ENCODE measurements at places on chromosomes 4 and X.

GRCh38 chr4:41217020-41217333 is 2.6 kb upstream of the APBB2 start:
- DNase-seq, result no peak

GRCh38 chr4:165293061-165293460 is 34.4 kb upstream of the MSMO1 start:
- no peak for DNase-seq

DNA sequence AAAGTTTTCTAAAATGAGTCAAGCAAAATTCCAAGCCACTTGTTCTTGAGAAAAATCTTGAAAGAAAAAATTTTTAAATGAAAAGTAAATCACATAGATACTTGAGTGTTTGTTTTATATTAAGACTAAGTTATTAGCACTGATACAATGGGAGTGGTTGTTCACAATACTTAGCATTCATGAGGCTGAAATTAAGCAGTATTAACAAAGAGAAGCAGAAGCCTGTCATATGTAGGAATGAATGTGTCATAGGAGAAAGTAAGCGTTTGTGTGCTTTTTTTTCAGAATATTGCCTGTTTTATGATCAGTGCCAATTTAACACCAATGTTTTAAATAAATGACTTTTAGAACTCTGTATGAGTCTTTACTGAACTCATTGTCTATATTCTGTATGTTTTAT is 37.6 kb downstream of the PLS3 start:
- no peak for DNase-seq

DNA sequence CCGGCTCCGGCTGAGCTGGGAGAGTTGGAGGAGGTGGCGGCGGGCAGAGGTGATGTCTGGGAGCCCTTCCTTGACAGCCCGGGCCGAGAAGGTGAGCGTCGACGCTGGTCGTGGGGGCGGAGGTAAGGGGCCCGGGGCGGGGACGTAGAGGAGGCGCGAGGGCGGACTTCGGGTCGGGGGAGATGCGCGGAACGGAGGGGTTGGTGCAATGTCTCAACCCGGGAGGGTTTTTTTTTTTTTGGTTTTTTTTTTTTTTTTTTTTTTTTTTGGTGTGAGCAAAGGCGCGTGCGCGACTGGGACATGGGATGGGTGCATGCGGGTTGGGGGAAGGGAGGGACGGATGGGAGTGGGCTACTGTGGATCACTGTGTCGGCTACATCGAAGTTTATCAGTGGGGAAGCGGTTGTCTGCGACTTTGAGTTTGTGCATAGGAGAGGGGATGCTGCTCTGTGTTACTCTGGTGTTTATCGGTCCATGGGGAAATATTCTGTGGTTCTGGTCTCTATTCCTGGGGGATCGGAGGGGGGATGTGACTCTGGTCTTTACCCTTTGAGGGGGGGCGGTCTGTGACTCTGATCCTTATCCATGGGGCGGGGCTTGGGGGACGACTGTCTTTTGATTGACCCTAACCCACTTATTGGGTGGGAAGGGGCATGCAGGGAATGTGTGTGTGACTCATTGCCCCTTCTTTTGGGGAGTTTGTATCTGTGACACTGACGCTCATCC is 537 bp downstream of the RBM10 start:
- DNase-seq, result no peak

- DNase-seq, result no peak
Observed at GRCh38 chr4:110680265-110680664, 57.4 kb upstream of the PITX2 start.

GRCh38 chr4:100299046-100299840 is 109.0 kb upstream of the DDIT4L start:
- no peak for DNase-seq

GRCh38 chr4:130068072-130068471 is 972.1 kb downstream of the C4orf33 start:
- DNase-seq, result no peak

- DNase-seq, result no peak
Observed at GRCh38 chr4:105306158-105306781, 159.6 kb downstream of the TET2 start.

DNA sequence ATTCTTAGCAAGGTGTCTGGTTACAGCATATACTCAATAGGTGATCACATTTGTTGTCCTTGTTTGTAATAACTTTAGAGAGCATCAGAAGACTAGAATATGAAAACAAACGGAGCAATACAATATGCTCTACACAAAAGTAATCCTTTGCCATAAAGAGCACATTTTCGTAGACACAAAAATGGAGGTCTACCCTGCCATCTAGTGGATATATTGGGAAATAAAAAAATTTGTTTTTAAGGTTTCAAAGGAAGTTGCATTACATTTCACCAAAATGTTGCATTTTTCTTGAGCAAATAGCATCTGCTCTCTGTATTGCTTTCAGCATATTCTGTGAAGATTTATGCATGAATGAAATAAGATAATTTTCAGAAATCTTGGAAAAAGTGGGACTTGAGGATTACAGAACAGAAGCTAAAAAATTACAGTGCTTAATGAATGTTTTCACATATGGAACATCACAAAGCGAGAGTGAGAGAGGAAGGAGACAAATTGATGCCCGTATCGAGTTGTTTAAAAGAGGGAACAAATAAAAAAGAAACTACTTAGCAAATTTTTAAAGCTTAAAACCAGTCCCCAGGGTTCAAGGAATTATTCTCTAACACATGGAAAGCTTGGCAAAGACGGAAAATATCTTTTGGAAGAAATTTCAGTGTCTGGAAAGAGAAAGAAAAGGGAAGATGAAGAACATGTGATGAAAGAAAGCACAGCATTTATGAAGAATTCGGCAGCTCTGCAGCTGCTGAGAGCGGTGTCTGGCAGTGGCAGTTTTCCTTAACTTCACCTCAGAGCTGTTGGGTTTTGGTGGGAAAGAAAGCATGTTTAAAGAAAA is 390.1 kb downstream of the ANKRD50 start:
- no peak for DNase-seq

DNA sequence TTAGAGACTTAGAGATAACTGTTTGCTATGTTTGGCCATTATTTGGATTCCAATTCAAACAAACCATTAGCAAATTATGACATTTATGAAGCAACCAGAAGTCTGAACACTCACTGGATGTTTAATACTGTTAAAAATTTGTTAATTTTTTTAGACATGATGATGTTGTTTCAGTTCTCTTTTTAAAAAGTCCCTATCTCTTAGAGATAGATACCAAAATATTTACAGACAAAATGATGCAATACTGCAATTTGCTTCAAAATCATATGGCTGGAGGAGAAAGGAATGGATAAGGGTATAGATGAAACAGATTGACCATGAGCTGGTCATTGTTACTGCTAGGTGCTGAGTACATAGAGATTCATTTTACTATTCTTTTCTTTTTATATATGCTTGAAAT is 534.6 kb downstream of the BCOR start:
- no peak for DNase-seq

GRCh38 chr4:185469580-185470154 is 1.9 kb downstream of the CCDC110 start:
- no peak for DNase-seq

GRCh38 chr4:145281951-145282350 is 101.6 kb upstream of the OTUD4 start:
- DNase-seq, result no peak

DNA sequence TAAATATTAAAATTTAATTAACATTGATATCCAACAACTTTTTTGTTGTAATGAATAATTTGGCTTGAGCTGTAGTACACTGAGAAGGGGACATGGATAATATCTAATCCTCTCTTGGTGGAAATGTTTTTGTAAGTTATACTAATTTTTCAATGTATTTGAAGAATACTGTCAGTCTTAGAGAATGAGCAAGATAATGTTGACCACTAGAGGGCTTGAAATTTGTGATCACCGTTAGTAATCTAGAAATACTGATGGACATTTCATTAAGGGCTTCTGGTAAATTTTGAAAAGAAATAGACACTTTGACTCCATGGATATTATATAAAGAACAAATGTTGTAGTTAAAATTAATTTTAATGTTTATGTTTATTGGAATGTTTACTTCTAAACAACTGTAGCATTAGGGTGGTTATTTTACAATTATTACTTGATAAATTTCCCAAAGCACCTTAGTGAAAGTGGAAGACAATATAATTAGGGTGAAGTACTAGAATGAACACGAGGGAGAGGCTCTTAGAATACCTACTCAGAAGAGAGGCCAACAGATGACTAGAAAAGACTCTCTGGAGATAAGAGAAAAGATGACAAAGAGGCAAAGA is 20.0 kb upstream of the CAMK2D start:
- DNase-seq, result no peak

GRCh38 chr4:168666531-168666930 is 169.7 kb downstream of the PALLD start:
- DNase-seq, result no peak

DNA sequence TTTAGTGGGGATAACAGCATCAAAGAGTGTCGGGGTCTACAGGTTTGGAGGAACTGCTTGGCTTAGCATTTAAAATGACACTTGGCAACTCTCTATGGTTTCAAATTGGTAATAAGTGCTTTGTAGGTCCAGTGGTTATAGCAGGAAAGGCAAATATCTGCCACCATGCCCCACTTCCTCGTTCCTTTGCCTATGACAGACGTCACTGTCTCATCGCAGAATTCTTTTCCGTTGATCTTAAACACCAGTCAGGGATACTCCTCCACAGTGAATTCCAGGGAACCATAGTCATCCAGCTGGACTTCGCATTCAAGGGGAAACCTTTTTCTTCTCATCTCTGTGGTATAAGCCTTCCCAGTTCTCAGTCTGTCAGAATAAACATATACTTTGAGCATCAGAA is 319.1 kb downstream of the GPAT3 start:
- DNase-seq, result no peak

DNA sequence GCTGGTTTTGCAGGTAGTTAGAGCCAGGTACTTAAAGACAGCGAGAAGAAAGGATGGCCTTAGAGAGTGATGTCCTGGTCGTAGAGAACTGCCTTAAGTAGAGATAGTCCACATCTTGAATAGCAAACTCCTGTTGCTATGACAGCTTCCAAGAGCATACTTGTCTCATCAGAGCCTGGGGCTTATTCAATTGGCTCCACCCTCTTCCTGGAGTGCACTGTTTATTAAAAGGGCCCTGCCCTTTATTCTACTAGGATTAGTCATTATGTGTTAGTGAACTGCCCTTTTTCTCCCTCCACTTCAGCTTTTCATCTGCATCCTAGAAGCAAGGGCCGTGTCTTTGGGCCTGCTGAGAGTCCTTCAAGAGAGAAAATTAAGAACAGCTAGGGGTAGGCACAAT is 94.5 kb upstream of the EOLA2 start:
- no peak for DNase-seq

DNA sequence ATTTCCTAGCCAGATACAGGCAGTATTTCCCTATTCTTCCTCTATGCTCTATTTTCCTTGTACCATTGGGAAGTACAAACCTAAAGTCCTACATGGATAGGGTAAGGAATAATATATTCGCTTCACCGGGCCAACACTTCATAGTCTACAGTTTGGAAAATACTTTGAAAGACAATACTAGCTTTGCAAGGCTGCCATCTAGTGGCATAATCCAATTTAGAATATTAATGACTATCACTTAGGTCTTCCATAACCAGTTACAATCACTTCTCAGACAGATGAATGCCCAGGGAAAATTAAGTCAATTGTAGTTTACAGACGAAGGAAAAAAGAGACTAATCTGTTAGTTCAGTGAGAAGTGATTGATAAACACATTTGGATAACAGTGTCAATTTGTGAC is 141.0 kb upstream of the FAM47C start:
- DNase-seq, result no peak

GRCh38 chrX:150569155-150569477 is 695 bp downstream of the MTM1 start:
- no peak for DNase-seq

DNA sequence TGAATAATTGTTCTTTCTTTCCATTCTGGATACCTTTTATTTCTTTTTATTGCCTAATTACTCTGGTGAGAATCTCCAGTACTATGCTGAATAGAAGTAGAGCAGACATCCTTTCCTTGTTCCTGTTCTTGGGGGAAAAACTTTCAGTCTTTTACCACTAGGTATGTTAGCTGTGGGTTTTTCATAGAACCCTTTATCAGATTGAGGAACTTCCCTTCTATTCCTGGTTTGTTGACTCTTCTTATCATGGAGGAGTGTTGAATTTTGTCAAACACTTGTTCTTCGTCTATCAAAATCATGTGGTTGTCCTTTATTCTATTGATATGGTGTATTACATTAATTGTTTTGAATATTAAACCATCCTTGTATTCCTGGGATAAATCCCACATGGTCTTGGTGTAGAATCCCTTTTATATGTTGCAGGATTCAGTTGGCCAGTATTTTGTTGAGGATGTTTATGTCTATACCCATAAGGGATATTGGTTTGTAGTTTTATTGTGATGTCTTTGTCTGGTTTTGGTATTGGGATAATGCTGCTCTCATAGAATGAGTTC is 23.6 kb downstream of the SH3BP2 start:
- DNase-seq, result no peak

GRCh38 chr4:71206763-71207162 is 132.1 kb upstream of the SLC4A4 start:
- no peak for DNase-seq

- DNase-seq, result no peak
Observed at GRCh38 chrX:97159916-97160800, 276.4 kb downstream of the RPA4 start.

GRCh38 chr4:22607382-22607781 is 85.4 kb upstream of the GBA3 start:
- no peak for DNase-seq

DNA sequence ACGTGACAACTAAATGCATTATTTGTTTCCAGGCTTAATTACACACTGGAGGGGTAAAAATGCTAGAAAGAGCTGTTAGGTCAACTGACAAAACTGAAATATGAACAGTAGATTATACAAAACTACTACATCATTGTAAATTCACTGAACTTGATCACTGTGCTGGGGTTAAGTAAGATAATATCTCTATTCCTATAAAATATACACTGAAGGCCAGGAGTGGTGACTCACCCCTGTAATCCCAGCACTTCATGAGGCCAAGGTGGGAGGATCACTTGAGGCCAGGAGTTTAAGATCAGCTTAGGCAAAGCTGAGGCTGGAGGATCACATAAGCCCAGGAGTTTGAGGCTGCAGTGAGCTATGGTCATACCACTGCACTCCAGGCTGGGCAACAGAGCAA is 31.8 kb upstream of the NKX6-1 start:
- DNase-seq, result no peak

GRCh38 chr4:157838366-157838765 is 334.5 kb downstream of the GASK1B start:
- no peak for DNase-seq

- DNase-seq, result peak; percentile 54
Observed at GRCh38 chr4:8493484-8493883, 52.9 kb downstream of the TRMT44 start.

- no peak for DNase-seq
Observed at GRCh38 chr4:73870260-73870659, 1.1 kb downstream of the CXCL1 start.

- DNase-seq, result no peak
Observed at GRCh38 chr4:150229520-150229919, 151.3 kb downstream of the DCLK2 start.

DNA sequence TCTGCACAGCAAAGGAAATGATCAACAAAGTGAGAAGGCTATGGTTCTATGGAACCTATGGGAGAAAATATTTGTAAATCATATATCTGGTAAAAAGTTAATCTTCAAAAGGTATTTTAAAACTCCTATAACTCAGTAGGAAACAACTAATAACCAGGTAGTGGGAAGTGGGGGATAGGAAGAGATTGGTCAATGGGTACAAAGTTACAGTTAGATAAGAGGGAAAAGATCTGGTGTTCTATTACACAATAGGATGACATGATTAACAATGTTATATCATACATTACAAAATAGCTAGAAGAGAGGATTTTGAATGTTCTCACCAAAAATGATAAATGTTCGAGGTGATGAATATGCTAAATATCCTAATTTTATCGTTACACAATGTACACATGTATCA is 46.3 kb downstream of the NDNF start:
- no peak for DNase-seq

Measured in coronary artery (tissue), 2 donors.